ENCODE measurements at places on chromosomes 2 and 18.

DNA sequence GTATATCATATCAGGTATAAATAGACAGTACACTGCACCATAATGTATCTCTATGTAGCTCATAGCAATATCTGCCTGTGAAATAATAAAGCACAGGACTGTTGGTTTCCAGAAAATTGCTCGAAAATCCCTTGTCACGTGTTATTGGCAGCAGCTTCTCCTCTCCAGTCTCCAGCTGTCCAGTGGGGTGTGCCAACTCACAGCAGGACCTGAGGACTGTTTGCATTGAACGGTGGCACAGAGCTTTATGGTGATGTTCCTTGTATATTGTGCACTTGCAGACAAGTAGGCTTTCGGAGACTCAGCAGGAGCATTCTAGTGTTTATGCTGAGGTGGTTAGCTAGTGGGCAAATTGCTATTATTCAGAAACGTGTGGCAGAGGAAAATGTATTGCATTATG is 182.2 kb upstream of the ATP5MC3 start:
- no peak for DNase-seq

DNA sequence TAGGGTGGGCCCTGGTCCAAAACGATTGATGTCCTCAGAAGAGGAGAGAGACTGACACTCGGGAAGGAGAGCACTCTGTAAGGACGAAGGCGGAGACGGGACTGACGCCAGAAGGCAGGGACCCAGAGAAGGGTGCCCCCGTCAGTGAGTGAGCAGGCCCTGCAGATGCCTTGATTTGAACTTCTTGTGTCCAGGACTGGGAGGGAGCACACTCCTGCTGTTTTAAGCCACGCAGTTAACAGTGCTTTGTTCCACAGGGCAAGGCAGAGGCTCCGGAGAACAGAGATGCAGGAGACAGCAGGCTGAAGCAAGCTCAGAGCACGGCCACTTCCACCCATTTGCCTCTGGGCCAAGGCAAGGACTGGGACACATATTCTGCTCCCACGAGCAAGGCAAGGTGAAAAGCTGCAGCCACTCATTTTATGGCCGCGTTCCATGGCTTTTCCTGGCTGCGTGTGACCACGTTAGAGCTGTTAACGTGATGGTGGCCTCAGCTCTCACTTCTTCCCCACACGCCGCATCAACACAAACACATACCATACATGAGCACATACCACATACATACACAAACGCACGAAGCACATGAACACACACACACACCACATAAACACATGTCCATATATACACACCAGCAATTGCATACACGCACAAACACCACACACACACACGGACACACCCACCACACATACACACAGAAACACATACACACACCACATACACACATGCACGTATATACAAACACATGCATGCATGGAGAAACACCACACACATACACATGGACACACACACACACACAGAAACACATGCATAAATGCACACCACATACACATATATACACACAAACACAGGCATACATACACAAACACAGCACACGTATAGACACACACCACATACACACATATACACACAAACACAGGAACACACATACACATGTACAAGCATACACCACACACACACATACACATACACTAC is 521.0 kb upstream of the MYT1L start:
- no peak for DNase-seq

DNA sequence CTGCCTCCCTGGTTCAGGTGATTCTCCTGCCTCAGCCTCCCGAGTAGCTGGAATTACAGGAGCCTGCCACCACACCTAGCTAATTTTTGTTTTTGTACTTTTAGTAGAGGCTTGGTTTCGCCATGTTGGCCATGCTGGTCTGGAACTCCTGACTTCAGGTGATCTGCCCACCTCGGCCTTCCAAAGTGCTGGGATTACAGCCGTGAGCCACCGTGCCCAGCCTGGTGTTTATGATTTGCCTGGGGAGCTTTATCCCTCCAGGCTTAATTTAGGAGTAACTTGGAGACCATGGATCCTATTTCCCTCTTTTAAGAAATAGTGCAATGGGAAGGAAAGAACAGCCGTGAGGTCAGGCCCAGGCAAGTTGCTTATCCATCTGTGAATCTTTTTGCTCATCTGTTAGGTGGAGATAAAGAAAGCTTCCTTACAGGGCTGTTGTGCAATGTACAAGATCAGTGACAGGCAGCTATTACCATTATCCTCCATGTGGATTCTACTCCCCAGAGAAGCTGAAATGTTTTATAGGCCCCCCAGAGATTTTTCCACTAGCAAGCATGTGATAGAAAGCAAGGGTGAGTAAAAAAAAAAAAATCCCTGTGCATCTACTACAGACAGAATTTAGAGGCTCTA is 104.9 kb upstream of the MGAT5 start:
- DNase-seq = no peak

- no peak for DNase-seq
Measured at GRCh38 chr2:144858211-144858610, 338.3 kb upstream of the ZEB2 start.

DNA sequence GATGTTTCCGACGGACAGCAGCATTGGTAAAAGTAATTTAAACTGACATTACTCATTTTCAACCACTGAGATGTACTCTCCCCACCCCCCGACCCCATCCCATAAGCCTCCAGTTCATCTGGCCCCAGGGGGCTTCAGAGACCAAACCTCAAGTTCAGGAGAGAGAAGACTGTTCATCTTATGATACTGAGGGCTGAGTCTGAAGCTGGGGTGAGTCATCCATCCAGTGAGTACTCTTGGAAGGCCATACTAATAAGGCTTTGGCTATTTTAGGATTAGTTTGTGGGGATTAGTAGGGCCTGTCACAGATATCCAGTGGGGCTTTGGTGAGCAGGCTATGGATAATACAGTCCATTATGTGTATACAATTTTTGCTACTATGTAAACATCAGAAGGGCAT is 125.3 kb upstream of the APCDD1 start:
- no peak for DNase-seq

- DNase-seq = no peak
Measured at GRCh38 chr2:132438691-132439090, 22.1 kb downstream of the GPR39 start.

GRCh38 chr2:206527153-206527552 is 83.8 kb downstream of the ADAM23 start:
- no peak for DNase-seq

- DNase-seq = no peak
Measured at GRCh38 chr2:58634653-58635370, 393.7 kb upstream of the FANCL start.

GRCh38 chr2:182023235-182023634 is 37.6 kb downstream of the PPP1R1C start:
- no peak for DNase-seq

DNA sequence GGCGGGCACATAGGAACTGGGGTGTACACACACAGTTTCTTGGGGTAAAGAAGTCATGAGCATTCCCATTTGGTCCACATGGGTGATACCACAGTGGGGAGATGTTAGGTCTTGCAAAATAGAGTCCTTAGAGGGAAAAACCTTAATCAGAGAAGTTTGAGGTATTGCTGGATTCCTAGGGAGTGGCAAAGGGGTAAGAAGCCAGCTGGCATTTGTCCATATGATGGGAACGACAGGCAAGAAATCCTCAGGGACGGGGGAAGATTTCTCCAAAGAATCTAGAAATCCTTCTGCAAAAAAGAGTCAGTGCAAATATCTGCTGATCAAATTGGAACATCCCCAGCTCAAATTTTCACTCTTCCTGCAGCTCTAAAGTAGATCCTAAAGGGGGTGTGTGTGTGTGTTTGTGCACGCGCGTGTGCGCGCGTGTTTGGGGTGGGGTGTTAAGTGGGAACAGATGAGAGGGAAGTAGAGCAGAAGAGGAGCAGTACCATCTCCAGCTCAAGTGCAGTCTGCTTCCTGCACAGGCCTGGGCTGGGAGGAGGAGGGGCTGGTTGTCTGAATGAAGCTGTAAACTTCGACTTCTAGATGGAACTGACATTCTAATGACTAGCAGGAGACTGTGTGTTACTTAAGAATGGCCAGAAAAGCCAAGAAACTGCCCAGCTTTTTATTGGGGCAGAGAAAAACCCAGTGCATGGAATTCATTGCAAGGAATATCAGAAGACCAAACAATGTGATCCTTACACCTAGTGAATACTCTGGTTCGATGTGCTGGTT is 168.0 kb downstream of the SPP2 start:
- DNase-seq = no peak

DNA sequence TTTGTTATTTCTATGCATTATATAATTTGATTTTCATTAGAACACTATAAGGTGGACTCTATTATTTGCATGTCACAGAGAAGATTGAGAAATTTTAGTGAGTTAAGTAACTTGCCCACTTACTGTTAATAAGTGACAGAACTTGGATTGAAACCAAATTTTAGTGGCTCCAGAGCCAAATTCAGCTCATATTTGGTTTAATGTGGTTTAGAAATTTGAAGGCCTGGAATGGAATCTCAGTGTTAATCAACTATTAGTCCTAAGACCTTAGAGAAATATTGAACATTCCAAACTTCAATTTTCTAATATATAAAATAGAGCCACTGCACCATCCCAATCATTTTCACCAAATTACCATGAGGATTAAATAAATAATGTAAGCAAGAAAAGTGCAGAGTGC is 281.6 kb downstream of the ZNF385B start:
- DNase-seq = no peak

Measured in HuH-7.5 (cell line).